ENCODE measurements at places on chromosomes 7 and 10.

DNA sequence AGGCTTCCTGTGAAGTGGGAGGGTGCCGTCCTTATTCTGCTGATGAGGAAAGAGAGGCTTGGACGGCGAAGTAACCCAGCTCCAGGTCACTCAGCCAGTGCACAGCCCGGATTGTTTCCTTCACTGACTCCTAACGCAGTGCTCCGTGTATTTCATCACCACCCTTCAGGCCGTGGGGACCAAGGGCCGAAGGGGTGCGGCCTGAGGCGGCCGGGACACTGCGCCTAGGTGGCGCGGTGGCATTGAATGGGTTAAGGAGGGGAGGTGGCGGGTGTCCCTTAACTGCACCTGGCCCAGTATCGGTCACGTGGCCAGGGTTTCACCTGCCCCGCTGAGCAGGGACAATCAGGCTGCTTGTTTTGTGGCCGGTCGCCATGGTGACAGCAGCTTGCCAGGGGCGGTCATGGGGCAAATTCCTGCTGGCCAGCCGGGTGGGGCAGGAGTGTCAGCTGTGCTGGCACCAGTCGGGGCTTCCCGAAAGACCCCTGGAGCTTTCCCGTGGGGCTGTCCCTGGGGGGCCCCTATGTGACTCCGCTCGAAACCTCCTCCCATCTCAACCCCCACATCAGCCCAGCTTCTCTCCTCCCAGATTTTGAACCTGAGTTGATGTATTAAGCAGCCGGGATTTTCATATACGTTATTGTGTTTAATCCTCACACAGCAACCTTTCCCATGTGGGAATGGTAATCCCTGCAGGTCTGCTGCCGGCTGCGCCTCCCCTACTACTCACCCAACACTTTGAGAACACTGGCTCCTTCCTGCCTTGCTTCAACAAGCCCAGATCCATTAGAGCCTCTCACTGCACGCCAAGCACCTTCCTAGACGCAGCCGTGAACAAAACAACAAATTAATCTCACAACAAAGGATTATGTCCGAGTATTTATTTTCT lies 4.4 kb upstream of the ABHD11 start:
- peak; percentile 100 for DNase-seq

DNA sequence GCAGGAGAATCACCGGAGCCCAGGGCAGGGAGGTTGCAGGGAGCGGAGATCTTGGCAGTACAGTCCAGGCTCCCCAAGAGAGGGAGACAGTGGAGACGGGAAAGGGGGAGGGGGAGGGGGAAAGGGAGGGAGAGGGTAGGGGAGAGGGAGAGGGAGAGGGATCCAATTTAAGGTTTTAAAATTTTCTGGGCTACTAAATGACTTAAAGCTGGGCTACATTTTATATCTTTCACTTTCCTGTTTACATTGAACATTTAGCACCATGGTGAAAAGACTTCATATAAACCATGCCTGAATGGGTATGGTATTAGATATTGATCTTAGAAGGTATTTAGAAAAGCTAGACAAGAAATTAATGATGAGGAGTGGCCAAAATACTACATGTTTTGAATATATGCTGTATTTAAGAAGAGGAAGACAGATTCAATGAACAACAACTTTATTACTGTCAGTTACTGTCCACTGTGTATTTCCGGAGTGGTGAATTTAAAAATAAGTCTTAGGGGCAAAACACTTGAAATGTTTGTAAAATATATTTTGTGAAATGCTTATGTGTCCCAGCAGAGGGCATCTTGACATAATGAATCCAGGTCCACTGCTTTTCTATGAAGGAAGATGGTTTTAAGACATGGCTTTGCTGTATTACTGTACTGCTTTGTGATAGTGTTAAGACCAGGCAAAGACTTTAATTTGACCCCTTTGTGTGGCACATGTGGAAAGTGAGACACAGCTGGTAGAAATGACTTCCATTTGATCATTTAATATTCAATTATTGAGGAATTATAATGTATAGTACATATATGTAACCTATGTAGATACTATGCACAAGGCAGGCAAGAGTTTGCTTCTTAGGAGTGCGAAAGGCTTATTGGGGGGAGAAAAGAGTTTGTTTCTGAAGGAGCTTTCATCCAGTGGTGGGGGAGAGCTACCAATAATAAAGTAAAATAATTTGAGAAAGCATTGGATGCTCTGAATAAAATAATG lies 52.8 kb downstream of the NRF1 start:
- DNase-seq = peak; percentile 79

DNA sequence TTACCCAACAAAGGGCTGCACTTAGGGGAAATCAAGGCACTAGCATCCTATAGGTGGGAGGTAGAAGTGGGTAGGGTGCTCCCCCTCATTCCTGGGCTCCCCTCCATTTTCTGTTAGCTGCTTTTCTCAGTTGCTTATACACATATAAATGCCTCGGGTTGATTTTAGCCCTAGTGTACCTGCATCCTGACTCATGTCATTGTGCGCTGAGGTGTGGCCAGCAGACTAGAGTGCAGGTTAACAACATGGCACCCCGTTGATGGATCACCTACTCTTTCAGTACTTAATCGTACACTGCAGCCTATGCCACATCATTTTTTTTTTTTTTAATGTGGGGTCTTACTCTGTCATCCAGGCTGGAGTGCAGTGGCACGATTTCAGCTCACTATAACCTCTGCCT lies 144.0 kb upstream of the ITGB1 start:
- no peak for DNase-seq

DNA sequence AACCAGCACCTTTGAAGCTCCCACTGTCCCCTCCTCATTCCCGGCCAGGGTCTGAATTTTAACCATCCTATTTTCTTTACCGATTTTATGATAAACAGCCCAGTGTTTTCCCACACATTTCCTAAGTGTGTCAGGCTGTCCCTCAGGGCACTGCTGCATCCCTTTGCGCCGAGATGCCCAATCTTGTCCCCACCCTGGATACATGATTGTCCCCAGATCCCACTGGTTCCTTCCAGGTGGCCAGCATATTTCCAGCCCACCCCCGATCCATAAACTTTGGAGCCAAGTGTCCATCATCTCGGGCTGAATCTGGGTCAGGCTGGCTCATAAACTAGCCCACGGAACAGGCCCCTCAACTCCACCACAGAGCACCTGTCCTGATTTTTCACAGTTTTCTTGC lies 137.2 kb downstream of the CDH23 start:
- no peak for DNase-seq

- DNase-seq = no peak
These were observed 144.2 kb downstream of the CTTNBP2 start for GRCh38 chr7:117728890-117729624.

- peak; percentile 96 for DNase-seq
These were observed at the start of gene ZNF33A for GRCh38 chr10:38010119-38010903. TSS of gene ZNF33A (plus strand) at chr10:38010675. CDS start at chr10:38012342, 1,667 bp downstream.

DNA sequence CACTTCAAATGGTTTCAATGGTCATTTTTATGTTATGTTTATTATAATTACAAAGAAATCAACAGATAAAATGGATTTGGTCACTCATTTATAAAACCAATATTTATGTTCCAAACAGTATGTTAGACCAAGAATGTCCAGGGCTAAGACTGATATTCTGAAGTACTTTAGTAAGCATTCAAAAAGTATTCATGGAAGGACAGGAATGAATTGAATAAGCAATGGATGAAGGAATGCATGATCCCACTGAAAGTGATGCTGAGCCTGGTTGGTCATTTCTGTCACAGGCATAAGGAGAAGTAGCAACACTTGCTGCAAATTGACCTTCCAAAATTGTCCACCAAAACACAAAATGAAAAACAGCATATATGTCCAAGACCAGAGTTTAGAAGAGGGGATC lies 189.0 kb upstream of the CELF2 start:
- DNase-seq = no peak

DNA sequence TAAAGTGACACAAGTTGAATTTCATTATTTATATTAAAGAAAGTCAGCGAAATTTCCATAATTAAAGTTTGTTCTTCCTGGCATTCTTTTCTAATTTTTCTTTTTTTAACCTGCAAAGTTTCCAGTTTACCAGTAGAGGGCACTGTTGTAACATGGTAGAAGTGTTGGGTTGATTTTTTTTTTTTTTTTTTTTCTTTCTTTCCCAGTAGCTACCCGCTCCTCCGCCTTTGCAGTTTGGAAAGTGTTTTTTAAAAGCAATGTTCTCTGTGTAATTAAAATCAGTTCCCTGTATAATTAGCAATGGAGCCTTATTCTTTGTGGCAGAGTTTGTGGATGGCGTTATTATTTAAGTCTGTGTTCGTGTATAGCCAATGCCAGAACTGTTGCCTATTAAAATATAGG lies 53.7 kb downstream of the TAF3 start:
- peak; percentile 18 for DNase-seq

DNA sequence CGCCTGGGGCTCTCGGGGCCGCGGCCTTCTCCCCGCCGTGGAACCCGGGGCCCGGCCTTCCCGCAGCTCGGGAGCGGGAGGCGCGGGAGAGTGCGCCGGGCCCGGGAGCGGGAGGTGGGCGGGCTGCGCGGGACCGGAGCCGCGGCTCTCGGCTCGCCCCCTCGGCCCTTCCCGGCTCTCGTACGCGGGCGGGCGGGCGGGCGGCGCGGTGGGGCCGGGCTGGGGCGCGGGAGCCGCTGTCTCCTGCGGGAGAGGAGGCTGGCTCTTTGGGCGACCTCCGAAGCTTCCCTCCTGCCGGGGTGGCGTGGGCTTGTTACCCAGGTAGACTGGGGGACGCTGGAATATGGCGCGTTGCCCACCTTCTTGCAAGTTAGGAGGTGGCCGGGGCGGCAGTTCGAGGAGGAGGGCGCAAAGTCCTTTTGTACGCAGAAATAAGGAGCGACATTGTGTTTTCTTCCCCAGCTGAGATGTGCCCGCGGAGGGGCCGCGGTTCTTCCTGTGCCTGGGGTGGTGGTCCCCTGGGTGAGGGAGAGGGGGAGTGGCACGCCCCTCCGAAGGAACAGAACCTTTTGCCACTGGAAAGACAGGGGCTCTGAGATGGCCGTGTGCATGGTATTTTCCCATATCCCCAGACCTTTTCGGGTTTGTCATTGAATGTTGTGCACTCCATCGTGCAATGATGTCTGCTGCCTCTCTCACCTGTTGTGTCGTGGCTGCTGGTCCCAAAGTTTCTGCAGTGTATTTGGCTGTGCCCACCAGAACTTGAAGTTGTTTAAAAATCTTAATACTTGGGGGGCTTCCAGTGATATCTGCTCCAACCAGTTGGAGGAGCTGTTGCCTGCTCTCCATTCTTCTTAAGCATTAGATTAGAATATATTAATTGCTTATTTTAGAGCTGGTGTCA lies 844 bp downstream of the NRF1 start:
- DNase-seq = peak; percentile 39

GRCh38 chr7:41729059-41729458 lies 26.2 kb upstream of the INHBA start:
- DNase-seq = no peak

GRCh38 chr10:126421756-126422256 lies 33.5 kb upstream of the ADAM12 start:
- peak; percentile 92 for DNase-seq

DNA sequence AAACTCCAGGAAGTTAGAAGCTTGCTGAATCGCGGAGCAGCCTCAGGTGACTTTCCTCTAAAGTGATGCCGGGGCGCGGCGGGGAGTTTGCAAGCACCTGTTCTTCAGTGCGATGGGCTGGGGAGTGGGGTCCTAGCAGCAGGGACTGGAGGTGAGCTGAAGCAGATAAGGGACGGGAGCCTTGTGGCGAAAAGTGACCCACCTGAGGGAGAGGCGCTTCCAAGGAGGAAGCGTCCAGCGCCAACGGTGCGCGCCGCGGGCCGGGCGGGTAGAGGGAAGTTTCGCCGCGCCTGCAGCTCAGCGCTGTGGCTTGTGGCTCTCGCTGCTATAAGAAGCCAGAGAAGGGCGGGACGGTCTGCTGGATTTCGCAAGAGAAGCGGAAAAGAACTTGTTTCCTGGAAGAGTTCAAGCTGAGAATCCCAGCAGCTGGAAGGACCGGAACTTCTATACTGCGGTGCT lies at the start of gene STEAP4:
Gene STEAP4, minus strand, starts transcription at position 305 of the 459 bp plus-strand sequence. CDS start 22,625 bp downstream, outside the sequence.
- peak; percentile 31 for DNase-seq

Measured in SW480 (cell line).